ENCODE measurements at places on chromosomes 2 and 18.

DNA sequence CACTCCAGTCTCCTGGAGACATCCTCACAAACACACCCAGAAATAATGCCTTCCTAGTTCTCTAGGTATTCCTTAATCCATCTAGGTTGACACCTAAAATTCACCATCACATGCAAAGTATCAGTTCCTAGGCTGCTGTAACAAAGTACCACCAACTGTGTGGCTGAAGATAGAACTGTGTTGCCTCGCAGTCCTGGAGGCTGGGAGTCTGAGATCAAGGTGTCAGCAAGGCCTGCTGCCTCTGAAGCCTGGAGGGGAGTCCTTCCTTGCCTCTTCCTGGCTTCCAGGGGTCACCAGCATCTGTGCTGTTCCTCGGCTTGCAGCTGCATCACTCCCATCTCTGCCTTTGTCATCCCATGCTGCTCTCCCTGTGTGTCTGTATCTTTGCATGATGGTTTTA, 36.3 kb upstream of the TMEM131 start:
- no peak for DNase-seq

DNA sequence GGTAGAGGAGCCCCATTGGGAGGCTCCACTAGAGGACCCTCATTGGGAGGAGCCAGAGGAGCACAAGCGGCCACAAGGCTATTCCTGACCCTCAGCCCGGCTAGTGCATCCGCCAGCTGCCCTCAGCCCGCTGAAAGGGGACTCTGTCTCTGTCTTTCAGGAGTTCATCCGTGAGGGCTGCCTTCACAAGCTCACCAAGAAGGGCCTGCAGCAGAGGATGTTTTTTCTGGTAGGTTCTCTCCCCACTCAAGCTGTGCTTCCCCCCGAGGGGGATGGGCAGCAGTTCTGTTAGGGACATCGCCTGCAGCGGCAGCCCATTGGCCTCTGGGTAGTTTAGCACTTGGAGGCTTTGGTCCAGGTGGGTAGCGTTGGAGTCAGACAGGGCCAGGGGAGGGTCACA, 25.1 kb downstream of the STK25 start:
- no peak for DNase-seq

DNA sequence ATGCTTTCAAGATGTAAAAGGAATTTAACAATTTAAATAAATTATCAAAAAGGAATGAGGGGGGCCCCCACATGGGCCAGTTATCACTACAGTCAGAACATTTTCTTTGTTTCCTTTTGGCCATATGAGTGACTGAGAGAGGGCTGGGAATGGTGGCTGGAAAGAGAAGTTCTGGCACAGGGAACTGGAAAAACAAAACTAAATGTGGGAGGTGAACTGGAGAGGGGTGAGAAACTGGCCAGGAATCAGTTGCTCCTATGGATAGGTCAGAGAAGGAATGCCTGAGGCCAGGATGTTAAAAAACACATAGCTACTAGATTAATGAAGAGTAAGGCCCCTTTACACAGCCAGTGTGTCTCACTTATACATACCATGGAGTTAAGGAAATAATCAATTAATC, 121.0 kb downstream of the RBMS1 start:
- DNase-seq, result no peak

DNA sequence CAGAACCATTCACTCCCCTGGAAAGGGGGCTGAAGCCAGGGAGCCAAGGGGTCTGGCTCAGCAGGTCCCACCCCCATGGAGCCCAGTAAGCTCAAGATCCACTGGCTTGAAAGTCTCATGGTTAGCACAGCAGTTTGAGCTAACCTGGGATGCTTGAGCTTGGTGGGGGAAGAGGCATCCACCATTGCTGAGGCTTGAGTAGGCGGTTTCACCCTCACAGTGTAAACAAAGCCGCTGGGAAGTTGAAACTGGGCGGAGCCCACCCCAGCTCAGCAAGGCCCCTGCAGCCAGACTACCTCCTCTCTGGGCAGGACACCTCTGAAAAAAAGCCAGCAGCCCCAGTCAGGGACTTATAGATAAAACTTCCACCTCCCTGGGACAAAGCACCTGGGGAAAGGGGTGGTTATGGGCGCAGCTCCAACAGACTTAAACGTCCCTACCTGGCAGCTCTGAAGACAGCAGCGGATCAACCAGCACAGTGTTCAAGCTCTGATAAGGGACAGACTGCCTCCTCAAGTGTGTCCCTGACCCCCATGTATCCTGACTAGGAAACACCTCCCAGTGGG, 14.7 kb upstream of the TTC32 start:
- DNase-seq, result no peak

DNA sequence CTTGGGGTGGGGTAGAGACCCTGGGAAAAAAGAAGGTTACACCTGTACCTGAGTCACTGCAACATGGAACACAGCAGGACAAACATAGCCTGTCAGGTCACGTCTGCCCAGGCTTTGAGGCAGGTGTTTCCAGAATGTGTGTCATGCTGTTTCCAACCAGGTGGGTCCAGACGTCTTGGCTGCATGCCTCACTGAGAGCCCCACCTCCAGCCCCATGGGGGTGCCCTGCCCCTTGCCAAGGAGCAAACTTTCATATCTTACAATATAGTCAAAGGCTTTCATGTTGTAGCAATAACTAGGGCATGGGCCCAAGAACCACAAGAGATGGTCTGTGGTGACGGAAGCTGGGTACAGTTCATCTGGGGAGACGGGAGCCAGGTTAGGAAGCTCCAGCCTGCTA, 499.7 kb downstream of the BCL11A start:
- DNase-seq, result no peak

DNA sequence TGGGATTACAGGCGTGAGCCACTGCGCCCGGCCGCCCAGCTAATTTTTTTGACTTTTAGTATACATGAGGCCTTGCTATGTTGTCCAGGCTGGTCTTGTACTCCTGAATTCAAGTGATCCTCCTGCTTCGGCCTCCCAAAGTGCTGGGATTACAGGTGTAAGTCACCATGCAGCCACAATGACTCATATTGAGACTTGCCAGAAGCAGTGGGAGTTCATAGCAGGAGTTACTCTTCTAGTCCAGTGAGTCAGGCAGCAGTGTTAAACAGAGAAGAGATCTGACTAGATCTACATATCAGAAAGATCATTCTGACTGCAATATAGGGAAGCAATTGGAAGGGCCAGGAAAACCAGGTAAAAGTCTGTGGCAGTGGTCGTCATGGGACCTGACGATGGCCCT, 1.5 kb upstream of the FLACC1 start:
- no peak for DNase-seq

GRCh38 chr18:79744625-79745024, 53.1 kb upstream of the KCNG2 start:
- DNase-seq, result no peak

DNA sequence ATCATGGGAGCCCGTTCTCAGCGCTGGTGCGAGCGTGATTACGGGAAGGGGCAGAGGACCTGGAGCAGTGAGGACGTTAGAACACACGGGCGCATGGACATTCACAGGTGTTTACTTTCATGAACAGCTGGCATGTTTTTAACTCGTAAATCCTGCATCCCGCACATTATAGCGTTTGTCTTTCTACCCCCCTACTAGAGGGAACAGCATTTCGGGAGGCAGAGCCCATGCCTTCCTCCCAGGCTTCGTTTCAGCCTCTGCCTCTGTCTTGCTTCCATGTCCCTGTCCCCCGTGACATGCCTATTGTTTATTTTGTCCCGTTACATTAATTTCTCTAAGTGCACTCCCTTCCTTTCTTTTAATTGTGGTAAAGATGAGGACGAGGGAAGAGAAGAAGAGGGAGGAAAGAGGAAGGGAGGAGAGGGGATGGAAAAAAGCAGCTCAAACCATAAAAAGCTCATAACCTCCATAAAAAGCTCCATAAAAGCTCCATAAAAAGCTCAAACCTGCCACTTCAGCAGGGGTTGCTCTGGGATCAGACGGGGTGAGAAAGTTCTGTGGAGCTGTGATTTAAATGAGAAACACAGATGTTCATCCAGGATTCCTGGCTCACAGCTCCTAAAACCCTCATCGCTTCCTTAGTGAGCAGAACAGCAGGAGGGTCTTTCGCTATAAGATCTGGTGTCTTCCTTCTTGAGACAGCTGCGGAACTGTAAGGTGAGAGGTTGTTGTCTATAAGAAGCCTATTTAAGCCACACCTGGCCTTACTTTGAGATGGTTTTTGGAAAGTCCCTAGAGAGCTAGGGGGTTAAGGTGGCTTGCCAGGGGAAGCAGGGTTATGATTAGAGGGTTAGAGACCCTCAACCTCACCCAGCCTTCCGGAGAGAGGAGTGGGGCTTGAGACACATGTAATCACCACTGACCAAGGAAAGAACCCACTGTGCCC, 66.6 kb upstream of the SNTG2 start:
- no peak for DNase-seq

DNA sequence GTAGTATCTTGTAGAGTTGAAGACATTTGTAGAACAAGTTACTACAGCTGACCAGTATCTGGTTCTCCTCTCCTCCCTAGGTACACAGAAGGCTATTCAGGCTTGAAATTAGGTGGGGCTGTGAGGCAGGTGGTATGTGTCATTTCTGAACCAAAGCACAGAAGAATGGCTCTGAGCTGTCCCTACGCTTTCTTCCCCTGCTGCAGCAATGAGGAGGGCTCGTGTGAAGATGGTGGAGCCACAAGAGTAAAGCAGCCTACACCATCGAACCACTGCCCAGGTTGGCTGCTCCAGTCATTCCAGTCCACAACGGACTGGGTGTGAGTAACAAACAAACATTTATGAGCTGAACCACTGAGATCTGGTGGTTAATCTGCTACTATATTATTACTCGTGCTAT, 148.9 kb downstream of the DTNB start:
- DNase-seq, result no peak

GRCh38 chr2:53969285-53969967, 1.4 kb downstream of the PSME4 start:
- peak; percentile 43 for DNase-seq

GRCh38 chr2:212991120-212991519, 160.3 kb downstream of the IKZF2 start:
- no peak for DNase-seq

DNA sequence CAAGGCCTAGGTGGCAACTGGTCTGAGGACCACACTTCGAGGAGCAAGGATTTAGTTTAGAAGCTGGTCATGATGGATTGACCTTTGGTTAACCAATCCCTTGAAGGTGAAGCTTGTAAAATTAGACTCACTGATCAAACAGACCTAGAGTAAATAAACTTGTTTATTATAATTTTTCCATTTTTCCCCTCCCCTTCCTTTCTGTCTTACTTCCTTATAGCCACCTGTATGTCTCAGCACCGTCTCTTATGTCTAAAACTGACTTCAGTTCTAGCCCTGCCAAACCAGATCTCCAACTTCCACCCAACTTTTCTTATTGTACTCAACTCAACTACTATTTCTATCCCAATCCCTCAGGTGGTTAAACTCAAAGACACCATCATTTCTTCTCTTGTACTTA, 92.8 kb upstream of the THOC1 start:
- DNase-seq, result no peak

GRCh38 chr2:114400890-114401289, 41.6 kb upstream of the DPP10 start:
- peak; percentile 83 for DNase-seq

DNA sequence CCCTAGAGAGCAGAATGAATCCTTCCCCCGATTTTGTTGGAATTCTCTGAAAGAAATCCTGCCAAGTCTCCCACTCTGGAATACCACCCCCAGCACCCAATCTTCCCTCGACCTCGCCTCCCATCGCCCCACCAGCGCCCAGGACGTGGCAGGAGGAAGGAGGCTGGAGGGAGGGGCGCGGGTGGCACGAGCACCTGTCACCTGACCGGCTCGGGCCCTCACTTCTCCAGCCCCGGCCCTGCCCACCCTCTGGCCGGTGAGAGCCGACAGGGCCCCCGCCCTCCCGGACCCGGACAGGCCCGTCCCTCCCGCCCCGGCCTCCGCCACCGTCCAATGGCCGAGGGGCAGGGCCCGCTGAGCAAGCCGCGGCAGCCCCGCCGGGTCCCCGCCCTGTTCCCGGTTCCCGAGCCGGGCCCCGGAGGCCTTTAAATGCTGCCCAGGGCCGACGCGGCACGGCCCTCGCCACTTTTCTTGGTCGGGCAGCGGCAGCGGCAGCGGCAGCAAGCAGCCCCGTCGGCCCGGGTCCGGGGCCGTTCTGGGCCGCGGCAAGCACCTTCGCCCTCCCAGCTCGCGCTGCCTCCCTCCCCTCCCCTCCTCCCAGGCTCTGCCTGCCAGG, at the start of gene LGALSL:
LGALSL (plus strand) TSS at position 393 of the 616 bp plus-strand sequence. CDS start 384 bp downstream, outside the sequence.
- peak; percentile 74 for DNase-seq

- no peak for DNase-seq
These were observed 43.7 kb downstream of the CD8B2 start for GRCh38 chr2:106530866-106531265.

GRCh38 chr2:174815526-174815925, 51.3 kb upstream of the CHRNA1 start:
- no peak for DNase-seq

DNA sequence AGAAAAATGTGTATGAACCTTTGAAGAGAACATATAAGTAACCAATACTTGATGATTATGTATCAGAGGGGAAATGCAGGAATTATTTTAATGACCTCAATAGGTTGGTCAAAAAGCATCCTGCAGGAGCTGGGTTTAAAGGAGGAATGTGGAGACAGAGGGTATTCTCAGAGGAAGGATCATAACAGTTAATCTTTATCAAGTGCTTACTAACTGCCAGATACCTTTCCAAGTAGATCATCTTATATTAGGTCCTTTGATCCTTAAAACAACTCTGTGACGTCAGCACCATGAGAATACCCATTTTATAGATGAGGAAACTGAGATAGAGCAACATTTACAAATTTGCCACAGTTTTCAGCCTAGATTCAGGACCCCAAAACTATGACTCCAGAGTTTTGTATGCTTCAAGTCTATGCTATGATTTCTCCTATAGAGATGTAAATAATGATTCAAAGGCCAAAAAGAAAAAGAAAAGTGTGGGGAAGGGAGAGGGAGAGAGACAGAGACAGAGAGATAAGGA, 3.0 kb downstream of the RFTN2 start:
- no peak for DNase-seq

- no peak for DNase-seq
These were observed 131.7 kb upstream of the CTAGE1 start for GRCh38 chr18:22549260-22549937.

DNA sequence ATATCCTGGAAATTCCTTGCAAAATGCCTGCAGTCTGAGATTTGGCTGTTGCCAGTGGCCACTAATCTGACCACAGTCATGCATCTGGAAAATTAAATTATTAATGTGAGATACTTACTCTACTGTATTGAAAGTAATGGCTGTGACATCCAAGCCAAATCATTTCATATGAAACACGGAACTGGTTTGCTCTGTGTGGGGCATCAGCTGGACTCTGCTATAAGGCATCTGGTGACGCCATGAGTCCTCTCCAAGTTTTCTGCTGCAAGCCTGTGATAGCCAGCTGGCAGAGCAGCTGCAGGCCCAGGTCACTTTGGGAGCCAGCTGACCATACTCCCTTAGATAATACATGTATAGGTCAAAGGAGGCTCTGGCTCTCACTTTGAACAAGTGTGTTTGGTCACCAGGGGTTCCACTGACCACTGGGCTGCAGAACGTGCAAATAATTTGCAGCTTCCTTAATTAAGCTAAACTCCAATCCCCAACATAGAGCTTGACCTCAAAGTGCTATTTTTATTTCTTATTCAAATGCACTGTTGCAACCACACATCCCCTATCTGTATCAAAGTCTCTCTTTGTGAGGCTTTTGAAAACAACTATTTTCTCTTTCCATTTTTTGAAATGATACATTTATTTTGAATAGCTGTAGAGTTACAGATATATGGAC, 152.9 kb downstream of the NCKAP5 start:
- no peak for DNase-seq

Data from NCI-H82 (cell line).